ENCODE measurements at places on chromosomes 7 and 10. TPM values are rescaled to one million over a fixed set of nuclear protein-coding genes. Genes with fewer than 3 reads are reported as not detected.

The PGAM2 gene
- not detected for total RNA-seq

The CREB5 gene
- 8.3 TPM for total RNA-seq

The SLC26A4 gene
- total RNA-seq = 1.3 TPM

The TMEM176A gene
- total RNA-seq = not detected

The AGBL3 gene
- total RNA-seq = 2.1 TPM

The AASS gene
- total RNA-seq = 11.2 TPM

The ACSM6 gene
- not detected for total RNA-seq

The ACTR3C gene
- total RNA-seq = 0.07 TPM

The OGDHL gene
- total RNA-seq = not detected

The EVX1 gene
- total RNA-seq = not detected

The PNLIPRP1 gene
- total RNA-seq = not detected

The CNTNAP2 gene
- total RNA-seq = 0.20 TPM

The WDFY4 gene
- total RNA-seq = 3.5 TPM

The C10orf90 gene
- not detected for total RNA-seq

The ADRB1 gene
- 2.1 TPM for total RNA-seq

The CAV2 gene
- total RNA-seq = 335 TPM

The RBM20 gene
- total RNA-seq = 0.15 TPM

The ZNF425 gene
- 0.74 TPM for total RNA-seq

The KNDC1 gene
- 0.13 TPM for total RNA-seq

The TMEM213 gene
- not detected for total RNA-seq

The APBB1IP gene
- not detected for total RNA-seq

The DBNL gene
- total RNA-seq = 224 TPM

The ZNF775 gene
- total RNA-seq = 6.8 TPM

The SPDYE5 gene
- not detected for total RNA-seq

The TLX1 gene
- not detected for total RNA-seq

The CYP17A1 gene
- not detected for total RNA-seq

The CCL24 gene
- total RNA-seq = not detected

The TWIST1 gene
- not detected for total RNA-seq

The CDHR3 gene
- 0.30 TPM for total RNA-seq

The TSPAN15 gene
- total RNA-seq = 65.7 TPM

The ASB13 gene
- 16.9 TPM for total RNA-seq

The C10orf67 gene
- total RNA-seq = not detected

The NRP1 gene
- 134 TPM for total RNA-seq

The PFKFB3 gene
- 28.6 TPM for total RNA-seq

The TPST1 gene
- total RNA-seq = 15.3 TPM

The JAKMIP3 gene
- not detected for total RNA-seq

The PTPRN2 gene
- 12.1 TPM for total RNA-seq

The MMD2 gene
- total RNA-seq = not detected

The CYP3A7 gene
- not detected for total RNA-seq

All from mammary microvascular endothelial cell (primary cell).